Bronchial epithelial cell (primary cell): ENCODE measurements at places on chromosomes 7 and 10. TPM values are rescaled to one million over a fixed set of nuclear protein-coding genes. Genes with fewer than 3 reads are reported as not detected.

The HOXA9 gene
- total RNA-seq, result not detected in 2 replicates

The CACNB2 gene
- total RNA-seq, result 0.13 TPM in 1 of 2 replicates, not detected in the other

The HIF1AN gene
- total RNA-seq, result 9.0 and 10.8 TPM in 2 replicates

The SRGN gene
- total RNA-seq, result 0.26 and 1.0 TPM in 2 replicates

The SEPHS1 gene
- 18.7 and 22.9 TPM in 2 replicates for total RNA-seq

The TAS2R41 gene
- total RNA-seq, result not detected in 2 replicates

The IGF2BP3 gene
- 4.6 and 12.4 TPM in 2 replicates for total RNA-seq

The PAXIP1 gene
- total RNA-seq, result 5.0 and 5.6 TPM in 2 replicates

The PHKG1 gene
- 0.26 and 0.77 TPM in 2 replicates for total RNA-seq

The TMEM140 gene
- total RNA-seq, result 0.51 and 0.53 TPM in 2 replicates

The WEE2 gene
- total RNA-seq, result not detected in 2 replicates

The ANKRD61 gene
- total RNA-seq, result 0.26 TPM in 1 of 2 replicates, not detected in the other

The NUTM2E gene
- 0.13 TPM in 1 of 2 replicates, not detected in the other for total RNA-seq

The ACHE gene
- total RNA-seq, result 0.13 TPM in 1 of 2 replicates, not detected in the other

The TMEM196 gene
- not detected in 2 replicates for total RNA-seq

The GLI3 gene
- total RNA-seq, result 1.3 and 2.4 TPM in 2 replicates

The SPDYE1 gene
- total RNA-seq, result not detected in 2 replicates

The DYNC1I1 gene
- total RNA-seq, result under 0.01 TPM in 1 of 2 replicates, not detected in the other

The MRLN gene
- not detected in 2 replicates for total RNA-seq

The CFAP69 gene
- 0.53 and 2.3 TPM in 2 replicates for total RNA-seq

The ITIH2 gene
- total RNA-seq, result not detected in 2 replicates

The GDF2 gene
- not detected in 2 replicates for total RNA-seq

The SAMD9 gene
- total RNA-seq, result 5.5 and 13.2 TPM in 2 replicates

The ZNF786 gene
- total RNA-seq, result 8.4 and 9.0 TPM in 2 replicates

The OPN1SW gene
- total RNA-seq, result not detected in 2 replicates

The RHOBTB1 gene
- 3.5 and 6.3 TPM in 2 replicates for total RNA-seq

The PRRT4 gene
- under 0.01 and 0.13 TPM in 2 replicates for total RNA-seq

The IDI1 gene
- 54.5 and 55.8 TPM in 2 replicates for total RNA-seq

The HYAL4 gene
- total RNA-seq, result under 0.01 and 0.13 TPM in 2 replicates

The ZNF775 gene
- 3.2 and 3.5 TPM in 2 replicates for total RNA-seq
